ENCODE measurements at places on chromosomes 2 and 18.

DNA sequence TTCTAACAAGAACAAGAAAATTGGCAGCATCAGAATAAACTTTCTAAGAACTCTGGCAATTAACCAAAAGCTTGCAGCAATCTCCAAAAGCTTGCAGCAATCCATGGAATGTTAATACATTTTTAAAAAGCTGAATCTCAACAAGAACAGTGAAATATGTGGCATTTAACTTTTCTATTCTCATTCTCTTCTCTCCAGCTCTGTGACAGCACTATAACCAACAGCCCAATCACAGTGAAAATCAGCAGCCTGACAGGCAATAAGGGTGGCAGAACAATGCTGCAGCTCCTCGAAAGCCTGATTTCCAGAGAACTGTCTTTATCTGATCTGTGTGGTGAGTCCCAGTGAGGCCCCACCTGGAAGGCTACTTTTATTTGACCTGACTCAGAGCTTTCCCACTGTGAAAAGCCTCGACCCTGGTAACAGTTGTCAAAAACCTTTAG is 60.0 kb downstream of the TMEM131 start:
- peak; percentile 46 for DNase-seq

DNA sequence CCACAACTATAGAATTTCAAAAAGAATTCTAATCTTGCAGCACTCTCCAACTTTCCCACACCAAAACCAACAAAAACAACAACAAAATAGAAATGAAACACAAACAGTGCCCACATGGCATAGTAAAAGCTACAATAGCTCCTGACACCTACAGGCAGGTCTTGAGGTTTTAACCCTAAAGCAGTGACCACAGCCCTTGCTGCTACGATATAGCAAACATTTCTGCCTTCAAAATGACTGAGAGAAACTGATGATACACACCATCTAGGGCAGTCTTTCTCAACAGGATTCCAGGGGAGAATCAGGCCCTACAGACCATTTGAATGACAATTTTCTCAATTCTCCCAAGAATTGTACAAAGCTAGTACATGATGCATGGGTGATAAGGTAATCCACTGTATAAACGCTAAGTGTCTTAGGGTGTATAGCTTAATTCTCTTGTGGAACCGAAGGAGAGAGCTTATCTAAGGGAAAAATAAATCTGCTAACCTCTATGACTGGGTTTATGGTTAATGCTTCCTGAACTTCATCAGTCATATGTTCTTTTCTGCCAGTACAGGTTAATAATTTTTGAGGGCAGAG is 46.5 kb downstream of the TRAK2 start:
- DNase-seq, result no peak

DNA sequence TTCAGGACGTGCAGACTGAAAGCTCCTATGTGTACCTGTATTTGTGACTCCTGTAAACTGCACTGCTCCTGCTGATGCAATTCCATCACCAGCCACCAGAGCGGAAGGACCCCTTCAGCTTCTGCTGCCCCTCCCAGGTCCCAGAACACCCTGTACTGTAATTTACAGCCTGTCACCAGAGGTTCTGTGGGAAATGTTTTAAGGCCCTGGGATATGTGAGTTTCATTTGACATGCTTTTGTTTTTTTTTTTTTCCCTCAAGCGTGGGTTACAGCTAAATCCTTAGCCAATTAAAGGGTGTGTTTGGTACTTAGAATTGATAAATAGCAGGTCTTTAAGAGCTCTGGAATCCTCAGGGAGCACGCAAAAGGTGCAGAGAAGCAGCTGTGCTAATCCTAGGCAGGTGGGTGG is 79.4 kb downstream of the KCTD1 start:
- DNase-seq, result no peak

DNA sequence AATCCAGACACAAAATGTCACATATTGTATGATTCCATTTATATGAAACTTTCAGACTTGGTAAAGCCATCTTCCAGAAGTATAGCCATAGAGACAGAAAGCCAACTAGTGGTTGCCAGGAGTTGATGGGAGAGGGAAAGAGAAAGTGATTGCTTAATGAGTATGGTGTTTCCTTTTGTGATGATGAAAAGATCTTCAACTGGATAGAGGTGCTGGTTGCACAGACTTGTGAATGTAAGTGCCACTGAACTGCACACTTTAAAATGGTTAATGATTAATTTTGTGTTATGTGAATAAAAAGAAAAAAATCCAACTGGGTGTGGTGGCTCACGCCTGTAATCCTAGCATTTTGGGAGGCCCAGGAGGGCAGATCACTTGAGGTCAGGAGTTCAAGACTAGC is 135.3 kb upstream of the SLC1A4 start:
- no peak for DNase-seq
